ENCODE measurements at places on chromosomes 3 and 15. TPM values are rescaled to one million over a fixed set of nuclear protein-coding genes. Genes with fewer than 3 reads are reported as not detected.

The PIGBOS1 gene
- 25.0 TPM for total RNA-seq

The SOX14 gene
- total RNA-seq: not detected

GRCh38 chr3:144491333-144491732 is 519.7 kb downstream of the DIPK2A start:
- no peaks in the 10 kb centered on the region for H3K36me3 ChIP-seq
- H3K27me3 ChIP-seq: no peaks in the 10 kb centered on the region
- no peak overlapping the region for H3K27ac ChIP-seq
- no peak overlapping the region for H3K4me3 ChIP-seq
- no peaks in the 10 kb centered on the region for H3K4me1 ChIP-seq

The FRMD5 gene
- total RNA-seq: 10.1 TPM

DNA sequence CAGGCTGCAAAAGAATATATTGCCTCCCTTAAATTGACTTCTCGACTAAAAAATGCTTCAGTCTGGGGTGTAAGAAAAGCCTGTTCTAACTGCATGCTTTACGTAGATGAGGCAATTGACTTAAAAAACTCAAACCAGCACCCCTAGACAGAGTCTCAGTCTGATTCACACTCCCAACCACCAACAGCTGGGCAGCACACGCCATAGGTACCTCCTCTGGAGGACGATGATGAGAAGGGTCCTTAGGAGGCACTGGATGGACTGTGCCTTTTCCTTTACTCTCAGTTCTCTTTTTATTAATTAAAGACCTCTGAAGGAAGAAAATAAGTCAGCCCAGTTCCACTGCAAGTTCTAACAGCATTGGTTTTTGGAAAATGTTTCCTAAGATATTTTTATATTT is 175.0 kb downstream of the PDZRN3 start:
- H3K36me3 ChIP-seq: no peaks in the 10 kb centered on the region
- H3K4me3 ChIP-seq: no peak overlapping the region
- no peak for DNase-seq
- no peak overlapping the region for H3K27ac ChIP-seq
- no peaks in the 10 kb centered on the region for H3K4me1 ChIP-seq

- H3K27me3 ChIP-seq: no peaks in the 10 kb centered on the region
- H3K27ac ChIP-seq: no peak overlapping the region
- H3K4me1 ChIP-seq: no peaks in the 10 kb centered on the region
- H3K4me3 ChIP-seq: no peak overlapping the region
- no peaks in the 10 kb centered on the region for H3K36me3 ChIP-seq
Measured at GRCh38 chr15:89321521-89322410, 12.9 kb downstream of the POLG start.

DNA sequence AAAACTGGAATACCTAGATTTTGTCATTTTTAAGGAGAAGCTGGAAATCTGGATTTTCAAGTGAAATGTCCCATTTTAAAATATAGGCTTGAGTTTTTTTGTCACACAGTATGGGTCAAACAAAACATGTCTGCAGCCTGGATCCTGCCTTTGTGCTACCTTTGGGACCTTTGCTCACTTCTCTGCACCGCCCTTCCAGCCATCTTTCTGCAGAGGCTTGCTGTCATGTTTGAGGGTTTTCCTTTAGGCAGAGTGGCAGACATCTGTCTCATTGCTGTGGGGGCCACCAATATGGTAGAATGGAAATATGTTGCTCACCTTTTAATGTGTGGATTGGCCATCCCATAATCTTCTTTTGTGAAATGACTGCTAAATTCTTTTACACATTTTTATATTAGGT is 136.3 kb downstream of the EEFSEC start:
- H3K27me3 ChIP-seq: no peaks in the 10 kb centered on the region
- peaks cover 6% of the 10 kb centered on the region for H3K4me1 ChIP-seq
- H3K36me3 ChIP-seq: no peaks in the 10 kb centered on the region
- no peak overlapping the region for H3K27ac ChIP-seq
- DNase-seq: no peak
- H3K4me3 ChIP-seq: no peak overlapping the region

DNA sequence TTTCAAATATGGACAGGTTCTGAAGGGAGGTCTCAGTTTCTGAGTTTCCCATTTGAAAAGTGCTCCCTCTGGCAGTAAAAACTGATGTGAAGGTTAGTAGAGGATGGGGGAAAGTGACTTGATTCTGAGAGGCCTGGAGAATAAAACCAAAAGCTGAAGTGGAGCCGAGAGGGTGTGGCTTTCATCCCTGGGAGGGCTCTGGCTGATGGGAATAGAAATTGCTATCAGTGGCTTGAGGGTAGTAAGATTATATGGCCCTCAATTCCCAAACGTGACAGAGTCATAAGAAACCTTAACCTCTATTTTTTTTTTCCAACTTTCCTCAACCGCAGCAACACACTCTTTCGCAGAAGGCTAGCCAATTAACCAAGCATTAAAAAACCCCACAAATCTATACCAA is 185.9 kb downstream of the MEIS2 start:
- DNase-seq: no peak
- no peaks in the 10 kb centered on the region for H3K36me3 ChIP-seq
- H3K27me3 ChIP-seq: no peaks in the 10 kb centered on the region
- H3K27ac ChIP-seq: no peak overlapping the region
- H3K4me1 ChIP-seq: peaks cover 32% of the 10 kb centered on the region

The SI gene
- not detected for total RNA-seq

The TMC3 gene
- 0.13 TPM for total RNA-seq

DNA sequence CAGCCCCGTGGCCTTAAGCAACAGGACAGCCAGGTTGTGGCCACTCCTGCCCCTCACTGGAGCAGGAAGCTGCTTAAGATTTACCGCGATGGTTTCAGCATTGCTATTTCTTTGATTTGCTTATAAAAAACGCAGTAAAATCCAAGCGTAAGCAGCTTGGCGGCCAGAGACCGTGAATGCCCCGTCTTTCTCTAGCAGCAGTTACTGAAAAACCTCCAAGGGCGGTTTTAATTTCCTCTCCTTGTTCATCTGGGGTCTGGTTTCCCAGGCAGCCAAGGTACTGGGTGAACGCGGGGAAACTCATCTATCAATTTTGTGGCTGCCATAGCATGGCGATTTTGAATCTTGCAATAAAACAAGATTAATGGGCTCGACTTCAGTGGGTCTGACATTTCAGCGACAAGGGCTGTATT is 130.3 kb downstream of the MINAR1 start:
- no peaks in the 10 kb centered on the region for H3K36me3 ChIP-seq
- no peaks in the 10 kb centered on the region for H3K27me3 ChIP-seq
- H3K4me1 ChIP-seq: no peaks in the 10 kb centered on the region

GRCh38 chr3:77407441-77407840 is 367.5 kb downstream of the ROBO2 start:
- peak; percentile 63 for DNase-seq
- H3K4me1 ChIP-seq: peaks cover 17% of the 10 kb centered on the region
- no peaks in the 10 kb centered on the region for H3K36me3 ChIP-seq
- H3K4me3 ChIP-seq: no peak overlapping the region
- H3K27me3 ChIP-seq: no peaks in the 10 kb centered on the region

GRCh38 chr15:72866866-72867616 is 83.5 kb upstream of the ADPGK start:
- no peak overlapping the region for H3K4me3 ChIP-seq
- H3K27ac ChIP-seq: no peak overlapping the region
- H3K27me3 ChIP-seq: no peaks in the 10 kb centered on the region
- H3K36me3 ChIP-seq: no peaks in the 10 kb centered on the region
- no peak for DNase-seq

The BOC gene
- total RNA-seq: 35.2 TPM

GRCh38 chr3:135262441-135262840 is 467.4 kb downstream of the EPHB1 start:
- no peak overlapping the region for H3K27ac ChIP-seq
- no peak overlapping the region for H3K4me3 ChIP-seq
- H3K36me3 ChIP-seq: no peaks in the 10 kb centered on the region
- DNase-seq: no peak

The MESP2 gene
- total RNA-seq: not detected

GRCh38 chr3:102129760-102130608 is 280.7 kb downstream of the NFKBIZ start:
- no peaks in the 10 kb centered on the region for H3K4me1 ChIP-seq
- H3K27me3 ChIP-seq: no peaks in the 10 kb centered on the region
- no peak overlapping the region for H3K27ac ChIP-seq
- no peak overlapping the region for H3K4me3 ChIP-seq
- no peak for DNase-seq

- H3K27ac ChIP-seq: no peak overlapping the region
- no peak overlapping the region for H3K4me3 ChIP-seq
- DNase-seq: peak; percentile 8
- H3K36me3 ChIP-seq: no peaks in the 10 kb centered on the region
- no peaks in the 10 kb centered on the region for H3K4me1 ChIP-seq
Measured at GRCh38 chr3:7630925-7631324, 770.0 kb downstream of the GRM7 start.

The FES gene
- total RNA-seq: 11.7 TPM

The CASR gene
- total RNA-seq: not detected

DNA sequence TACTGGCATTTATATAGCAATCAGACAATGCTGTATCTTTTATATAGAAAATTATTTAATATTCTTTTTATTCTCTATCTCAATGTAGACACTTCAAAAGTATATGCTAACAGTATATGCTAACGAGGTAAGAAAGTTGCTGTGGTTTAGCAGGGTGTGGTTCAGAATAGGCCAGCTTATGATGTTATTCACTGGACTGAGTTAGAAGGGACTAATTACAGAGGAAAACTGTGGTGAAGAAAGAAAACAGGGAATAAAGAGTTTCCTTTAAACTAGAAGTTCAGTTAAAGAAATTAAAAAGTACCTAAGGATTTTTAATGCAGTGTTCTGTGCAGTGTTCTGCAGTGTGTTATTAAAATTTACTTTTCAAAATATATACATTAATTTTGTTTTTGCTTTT is 59.4 kb downstream of the MYO9A start:
- H3K36me3 ChIP-seq: no peaks in the 10 kb centered on the region
- no peak overlapping the region for H3K4me3 ChIP-seq
- peak overlapping the region; percentile 14 for H3K27ac ChIP-seq
- peaks cover 26% of the 10 kb centered on the region for H3K4me1 ChIP-seq
- no peak for DNase-seq
- no peaks in the 10 kb centered on the region for H3K27me3 ChIP-seq

- H3K27me3 ChIP-seq: no peaks in the 10 kb centered on the region
- no peaks in the 10 kb centered on the region for H3K4me1 ChIP-seq
- no peak overlapping the region for H3K27ac ChIP-seq
- no peak for DNase-seq
- H3K36me3 ChIP-seq: no peaks in the 10 kb centered on the region
- H3K4me3 ChIP-seq: no peak overlapping the region
Measured at GRCh38 chr3:55089211-55089610, 161.4 kb upstream of the LRTM1 start.

DNA sequence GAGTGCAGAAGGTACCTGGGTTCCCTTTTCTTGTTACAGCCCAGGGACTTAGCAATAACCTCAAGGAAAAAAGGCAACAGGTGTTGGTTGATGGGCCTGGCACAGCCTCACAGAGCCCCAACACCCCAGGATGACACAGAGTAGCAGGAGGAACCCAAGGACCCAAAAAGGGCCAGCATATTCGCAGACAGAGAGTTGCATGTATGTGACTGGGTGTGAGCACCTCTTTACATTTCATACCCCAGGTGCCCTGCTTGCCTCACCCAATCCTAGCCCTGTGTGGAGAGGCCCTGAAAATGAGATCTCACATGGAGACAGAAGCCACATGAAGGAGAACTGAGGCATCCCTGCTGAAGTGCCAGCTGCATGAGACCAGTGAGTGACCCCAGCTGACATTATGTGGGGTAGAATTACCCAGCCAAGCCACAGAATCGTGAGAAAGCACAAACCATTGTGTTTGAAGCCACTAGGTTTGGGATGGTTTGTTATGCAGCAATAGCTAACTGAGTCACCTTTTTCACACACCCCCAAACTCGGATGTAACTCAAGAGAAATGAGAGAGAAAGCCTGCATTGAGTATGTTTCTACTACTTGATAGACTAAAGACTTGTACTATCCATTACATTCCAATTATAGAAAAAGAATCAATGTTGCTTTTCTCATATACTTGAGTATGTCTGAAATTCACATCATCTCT is 26.2 kb upstream of the HHATL start:
- peaks cover 18% of the 10 kb centered on the region for H3K4me1 ChIP-seq
- H3K27ac ChIP-seq: no peak overlapping the region
- no peak overlapping the region for H3K4me3 ChIP-seq
- DNase-seq: no peak

The SNX4 gene
- total RNA-seq: 65.4 TPM

All from neural progenitor cell (in vitro differentiated cells).